ENCODE measurements at places on chromosomes 3 and 15.

DNA sequence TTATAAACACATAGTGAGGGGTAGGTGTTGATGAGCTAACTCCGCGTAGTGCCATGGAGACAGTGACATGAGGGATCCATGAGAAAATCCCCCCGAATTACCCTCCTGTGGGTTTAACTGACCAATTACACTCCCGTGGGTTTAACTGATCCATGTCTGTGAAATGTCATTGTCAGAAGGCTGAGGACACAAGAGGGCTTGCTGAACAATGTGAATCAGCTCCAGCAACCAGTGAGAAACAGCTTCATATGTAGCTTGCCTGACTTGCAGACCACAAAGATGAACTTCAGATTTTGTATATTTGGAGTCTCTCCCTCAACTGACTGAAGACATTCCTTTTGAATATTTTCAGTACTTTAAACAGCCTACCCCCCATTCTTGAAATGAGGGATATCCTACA is 144.9 kb downstream of the FBN1 start:
- DNase-seq, result no peak

GRCh38 chr15:96542130-96542770 is 211.8 kb downstream of the NR2F2 start:
- no peak for DNase-seq

DNA sequence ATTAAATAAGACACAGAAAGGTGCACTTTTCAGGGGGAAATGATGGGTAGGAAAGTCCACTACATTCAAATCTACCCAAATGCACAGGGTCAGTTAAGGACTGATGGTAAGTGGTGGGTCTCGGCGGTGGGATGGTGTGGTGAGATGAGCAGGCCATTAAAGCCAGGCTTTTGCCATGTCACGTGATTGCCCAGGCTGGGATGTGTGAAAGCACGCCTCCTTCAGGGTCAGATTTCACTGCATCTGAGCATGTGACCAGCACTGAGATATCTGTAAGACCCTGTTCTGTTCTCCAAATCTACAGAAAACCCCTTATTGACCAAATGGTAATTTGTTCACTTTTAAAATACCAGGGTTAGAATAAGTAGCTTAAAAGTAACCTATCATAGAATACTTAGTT is 301.5 kb downstream of the MEX3B start:
- DNase-seq, result no peak

- no peak for DNase-seq
Measured at GRCh38 chr3:115551016-115551415, 72.3 kb upstream of the GAP43 start.

- peak; percentile 39 for DNase-seq
Measured at GRCh38 chr3:194715022-194715800, 29.5 kb downstream of the FAM43A start.

GRCh38 chr3:38641461-38642110 is 7.9 kb downstream of the SCN5A start:
- DNase-seq, result no peak

- no peak for DNase-seq
Measured at GRCh38 chr3:146574173-146574572, 29.8 kb upstream of the PLSCR1 start.

DNA sequence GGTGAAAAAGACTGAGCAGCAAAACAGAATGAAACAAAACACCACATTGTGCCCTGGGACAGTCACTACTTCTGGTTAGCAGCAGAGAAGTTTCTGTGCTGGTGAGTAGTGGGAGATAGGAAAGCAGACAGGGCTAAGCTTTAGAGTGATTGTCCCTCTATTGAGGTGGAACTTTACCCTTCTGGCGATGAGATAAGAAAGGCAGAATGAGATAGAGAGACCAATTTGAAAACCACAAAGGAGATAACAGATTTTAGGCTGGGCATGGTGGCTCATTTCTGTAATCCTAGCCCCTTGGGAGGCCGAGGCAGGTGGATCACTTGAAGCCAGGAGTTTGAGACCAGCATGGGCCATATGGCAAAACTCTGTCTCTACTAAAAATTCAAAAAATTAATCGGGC is 208.5 kb downstream of the TBL1XR1 start:
- DNase-seq, result no peak

DNA sequence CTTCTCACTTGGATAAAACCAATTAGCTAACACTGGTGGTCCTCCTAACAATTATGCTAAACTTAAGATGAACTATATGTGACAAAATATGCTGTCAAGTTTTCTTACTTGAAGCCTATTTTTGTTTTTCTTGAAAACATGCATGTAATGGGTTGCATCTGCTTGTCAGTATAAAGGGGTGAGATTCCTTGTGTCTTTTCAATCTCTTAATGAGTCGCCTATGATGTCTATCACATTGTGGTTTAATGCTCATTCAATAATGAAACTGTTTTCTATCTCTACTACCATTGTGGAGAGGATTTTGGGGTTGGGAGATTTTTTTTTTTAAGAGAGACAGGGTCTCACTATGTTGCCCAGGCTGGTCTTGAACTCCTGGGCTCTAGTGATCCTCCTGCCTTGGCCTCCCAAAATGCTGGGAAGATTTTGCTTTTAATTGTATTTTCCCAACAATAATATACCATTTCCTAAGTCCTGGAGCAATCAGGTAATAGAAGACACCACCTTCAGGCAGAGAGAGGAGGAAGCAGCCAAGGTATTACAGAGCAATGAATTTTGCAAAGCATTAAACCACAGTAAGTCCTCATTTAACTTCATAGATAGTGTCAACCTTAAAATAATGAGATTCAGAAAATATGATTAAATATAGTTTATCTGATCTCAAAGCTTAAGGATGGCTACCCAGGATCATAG is 17.4 kb upstream of the TRMT10C start:
- no peak for DNase-seq

GRCh38 chr3:35651426-35651825 is 12.1 kb downstream of the ARPP21 start:
- DNase-seq, result no peak

DNA sequence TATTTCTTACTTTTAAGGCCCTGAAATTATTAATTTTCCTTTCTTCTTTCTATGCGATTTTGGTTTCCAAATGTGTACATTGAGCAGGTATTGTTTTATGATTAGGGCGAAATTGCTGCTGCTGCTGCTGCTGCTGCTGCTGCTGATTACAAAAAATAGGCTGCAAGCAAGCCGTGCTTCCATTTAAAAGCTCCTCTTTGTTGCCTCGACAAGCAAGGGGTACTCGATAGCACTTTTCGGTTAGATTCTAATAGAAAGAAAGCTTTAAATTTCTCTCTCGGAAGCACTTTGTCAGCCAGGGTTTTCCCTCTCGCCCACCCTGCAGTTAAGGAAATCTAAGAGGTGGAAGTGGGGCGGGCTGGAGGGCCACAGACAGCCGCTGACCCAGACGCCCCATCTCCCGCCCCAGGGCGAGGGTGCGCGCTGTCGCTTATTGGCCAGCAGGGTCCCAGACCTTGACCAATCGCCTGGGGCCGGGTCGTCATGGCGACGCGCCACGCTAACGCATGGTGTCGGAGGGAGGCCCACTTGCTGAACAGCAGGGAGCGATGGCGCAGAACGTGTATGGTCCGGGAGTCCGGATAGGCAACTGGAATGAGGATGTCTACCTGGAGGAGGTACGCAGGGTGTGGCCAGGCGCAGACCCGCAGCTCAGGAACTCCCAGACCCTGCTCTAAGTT is at the start of gene CFAP161:
Gene CFAP161 (plus strand): TSS at position 489 of the 680 bp plus-strand sequence. CDS start 60 bp downstream, at position 549.
- no peak for DNase-seq

DNA sequence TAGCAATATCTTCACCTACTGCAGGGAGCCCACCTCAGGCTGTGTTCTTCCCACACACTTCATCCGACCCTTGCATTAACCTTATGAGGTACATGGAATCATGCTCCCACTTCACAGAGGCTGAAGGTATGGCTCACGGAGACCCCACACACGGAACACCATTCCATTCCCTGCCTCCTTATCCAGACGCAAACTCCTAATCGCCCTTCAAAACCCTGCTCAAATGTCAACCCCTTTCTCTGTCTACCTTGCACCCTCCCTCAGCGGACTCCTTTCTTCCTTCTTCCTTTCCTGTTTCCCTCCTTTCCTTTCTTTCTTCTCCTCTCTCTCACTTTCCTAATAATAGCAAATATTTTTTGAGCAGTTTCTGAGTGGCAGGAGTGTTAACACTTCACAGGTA is 23.8 kb downstream of the IQSEC1 start:
- DNase-seq, result no peak

- DNase-seq, result no peak
Measured at GRCh38 chr3:172379372-172379771, 68.9 kb downstream of the GHSR start.

- no peak for DNase-seq
Measured at GRCh38 chr3:133849346-133849745, 43.7 kb downstream of the SRPRB start.

- no peak for DNase-seq
Measured at GRCh38 chr3:24503616-24504113, 9.0 kb upstream of the THRB start.

DNA sequence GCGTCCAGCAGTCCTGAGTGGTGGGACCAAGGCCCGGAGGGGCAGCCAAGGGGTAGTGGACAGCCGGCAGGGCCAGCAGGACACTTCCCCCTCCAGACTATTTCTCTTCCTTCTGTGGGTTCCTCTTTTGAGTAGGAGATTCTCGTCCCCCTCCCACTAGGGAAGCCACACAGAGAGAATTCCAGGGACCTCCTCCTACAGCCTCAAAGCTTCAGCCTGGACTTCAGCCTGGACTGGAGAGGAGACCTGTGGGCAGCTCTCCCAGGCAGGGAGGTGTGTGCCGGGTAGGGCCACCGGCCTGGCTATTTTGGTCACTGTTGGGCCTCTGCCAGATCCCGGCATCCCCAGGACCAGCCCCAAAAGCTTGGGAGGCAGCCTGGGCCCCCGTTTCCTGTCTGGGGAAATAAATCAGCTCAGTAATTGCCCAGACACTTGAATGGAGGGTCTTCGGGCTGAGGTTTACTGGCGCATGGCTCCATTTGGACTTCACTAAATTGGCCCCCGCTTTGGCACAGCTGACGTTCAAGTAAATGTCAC is 1.3 kb downstream of the SLC6A6 start:
- no peak for DNase-seq

- no peak for DNase-seq
Measured at GRCh38 chr3:124986192-124987143, 51.9 kb upstream of the MUC13 start.

DNA sequence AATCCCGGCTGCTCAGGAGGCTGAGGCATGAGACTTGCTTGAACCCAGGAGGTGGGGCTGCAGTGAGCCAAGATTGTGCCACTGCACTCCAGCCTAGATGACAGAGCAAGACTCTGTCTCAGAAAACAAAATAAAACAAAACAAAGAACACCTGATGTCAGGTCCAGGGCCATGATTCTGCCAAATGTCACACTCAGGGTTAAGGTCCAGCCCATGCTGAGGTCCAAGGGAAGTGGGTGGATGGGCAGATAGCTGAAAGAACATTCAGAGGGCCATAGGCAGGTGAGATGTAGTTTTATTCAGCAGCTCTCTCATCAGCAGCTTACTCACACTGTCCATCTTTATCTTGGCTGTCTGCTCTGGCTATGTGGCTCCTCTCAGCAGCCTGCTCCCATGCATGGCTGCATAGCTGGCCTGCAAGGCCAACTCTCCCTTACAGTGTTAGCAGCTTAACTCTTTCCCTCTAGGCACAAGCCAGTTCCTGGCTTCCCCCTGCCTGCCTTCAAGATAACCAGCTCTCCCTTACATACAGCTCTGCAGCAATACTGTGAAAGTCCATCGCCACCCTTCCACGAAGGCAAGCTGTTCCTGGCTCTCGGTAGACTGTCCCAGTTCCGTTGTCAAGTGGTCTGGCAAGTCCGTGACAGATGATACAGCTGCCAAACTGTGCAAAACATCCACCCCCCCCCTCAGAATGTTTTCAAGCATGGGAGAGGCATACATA is 62.4 kb upstream of the SIAH2 start:
- no peak for DNase-seq

DNA sequence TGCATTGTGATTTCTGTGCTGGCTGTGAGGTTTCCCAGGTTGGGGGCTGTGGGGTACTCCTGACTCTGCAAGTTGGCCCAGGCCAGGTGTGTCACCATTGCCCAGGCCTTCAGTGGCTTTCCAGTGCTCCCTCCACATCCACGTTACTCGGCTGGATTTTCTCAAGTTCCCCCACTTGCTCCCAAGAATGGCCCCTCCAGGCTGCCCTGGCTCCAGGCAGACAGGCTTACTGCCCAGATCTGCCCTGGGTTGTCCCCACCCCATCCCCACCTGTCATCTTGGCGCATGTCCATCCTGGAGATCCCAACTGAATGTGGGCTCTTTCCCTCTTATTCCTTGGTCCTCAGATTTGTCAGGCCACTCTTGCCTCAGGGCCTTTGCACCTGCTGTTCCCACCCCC is 3.6 kb downstream of the APBA2 start:
- no peak for DNase-seq

- DNase-seq, result no peak
Measured at GRCh38 chr15:61935493-61935892, 124.8 kb downstream of the VPS13C start.

GRCh38 chr3:172699031-172699430 is 11.8 kb downstream of the NCEH1 start:
- no peak for DNase-seq

DNA sequence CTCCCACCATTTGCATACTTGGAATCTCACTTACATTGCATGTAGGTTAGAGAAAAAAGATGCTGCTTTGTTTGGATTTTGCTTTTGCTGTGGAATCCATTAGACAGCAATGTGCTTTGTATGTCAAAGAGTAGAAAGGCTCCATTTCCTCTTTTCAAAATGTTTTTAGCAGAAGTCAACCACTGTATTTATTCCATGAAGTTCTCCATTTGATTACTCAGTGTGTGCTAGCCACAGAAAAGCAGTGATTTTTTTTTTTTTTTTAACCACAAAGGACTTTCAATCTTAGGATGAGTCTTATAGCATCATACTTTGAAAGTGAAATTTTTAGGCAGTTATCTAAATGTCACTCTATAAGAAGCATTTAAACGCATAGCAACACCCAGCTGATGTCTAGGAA is 285.0 kb upstream of the ADAMTS9 start:
- no peak for DNase-seq

GRCh38 chr15:63157891-63158431 is 684 bp upstream of the RPS27L start:
- DNase-seq, result peak; percentile 34

DNA sequence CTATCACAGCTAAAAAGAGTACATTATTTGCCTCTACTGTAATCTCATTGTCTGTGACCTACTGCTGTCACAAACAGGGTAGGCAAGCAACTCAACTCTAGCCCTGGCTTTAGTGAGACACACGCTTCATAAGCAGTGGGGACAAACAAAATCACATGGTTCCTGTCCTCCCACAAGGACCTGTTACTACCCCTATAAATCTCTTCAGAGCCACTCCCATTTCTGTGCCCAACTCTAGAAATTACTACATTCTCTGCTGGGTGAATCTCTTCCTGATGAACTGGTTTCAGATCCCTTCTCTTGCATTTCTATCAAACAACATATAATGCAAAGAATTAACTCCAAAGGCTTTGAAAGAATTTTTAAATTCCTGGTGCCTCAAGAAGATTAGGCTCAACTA is 117.3 kb downstream of the DMXL2 start:
- DNase-seq, result no peak

DNA sequence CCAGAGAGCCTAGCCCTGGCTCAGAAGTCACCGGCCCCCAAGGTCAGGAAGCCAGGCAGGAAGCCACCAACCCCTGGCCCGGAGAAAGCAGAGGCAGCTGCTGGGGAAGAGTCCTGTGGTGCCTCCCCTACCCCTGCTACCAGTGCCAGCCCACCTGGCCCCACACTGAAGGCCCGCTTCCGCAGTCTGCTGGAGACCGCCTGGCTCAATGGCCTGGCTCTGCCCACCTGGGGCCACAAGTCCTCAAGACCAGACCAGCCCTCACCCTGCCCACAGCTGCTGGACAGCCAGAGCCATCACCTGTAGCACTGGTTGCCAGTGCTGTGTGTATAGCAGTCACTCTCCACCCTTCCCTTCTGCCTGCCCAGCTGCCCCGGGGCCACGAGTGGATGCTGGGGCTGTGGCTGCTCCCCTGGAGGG is 9.1 kb downstream of the C15orf39 start:
- DNase-seq, result no peak

- no peak for DNase-seq
Measured at GRCh38 chr15:100230784-100231183, 111.0 kb downstream of the ADAMTS17 start.
